ENCODE measurements at places on chromosomes 11 and 22.
A peak's percentile ranks its signal among the peaks of the same experiment; 100 is the strongest.

GRCh38 chr11:3004481-3004880, 12.4 kb upstream of the NAP1L4 start:
- no peak for DNase-seq

DNA sequence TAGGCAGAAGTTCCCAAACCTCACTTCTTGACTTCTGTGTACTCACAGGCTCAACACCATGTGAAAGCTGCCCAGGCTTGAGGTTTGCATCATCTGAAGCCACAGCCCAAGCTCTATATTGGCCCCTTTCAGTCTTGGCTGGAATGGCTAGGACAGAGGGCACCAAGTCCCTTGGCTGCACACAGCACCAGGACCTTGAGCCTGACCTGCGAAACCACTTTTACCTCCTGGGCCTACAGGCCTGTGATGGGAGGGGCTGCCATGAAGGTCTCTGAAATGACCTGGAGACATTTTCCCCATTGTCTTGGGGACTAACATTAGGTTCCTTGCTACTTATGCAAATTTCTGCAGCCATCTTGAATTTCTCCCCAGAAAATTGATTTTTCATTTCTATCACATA, 288.3 kb upstream of the ZC3H12C start:
- no peak for DNase-seq

DNA sequence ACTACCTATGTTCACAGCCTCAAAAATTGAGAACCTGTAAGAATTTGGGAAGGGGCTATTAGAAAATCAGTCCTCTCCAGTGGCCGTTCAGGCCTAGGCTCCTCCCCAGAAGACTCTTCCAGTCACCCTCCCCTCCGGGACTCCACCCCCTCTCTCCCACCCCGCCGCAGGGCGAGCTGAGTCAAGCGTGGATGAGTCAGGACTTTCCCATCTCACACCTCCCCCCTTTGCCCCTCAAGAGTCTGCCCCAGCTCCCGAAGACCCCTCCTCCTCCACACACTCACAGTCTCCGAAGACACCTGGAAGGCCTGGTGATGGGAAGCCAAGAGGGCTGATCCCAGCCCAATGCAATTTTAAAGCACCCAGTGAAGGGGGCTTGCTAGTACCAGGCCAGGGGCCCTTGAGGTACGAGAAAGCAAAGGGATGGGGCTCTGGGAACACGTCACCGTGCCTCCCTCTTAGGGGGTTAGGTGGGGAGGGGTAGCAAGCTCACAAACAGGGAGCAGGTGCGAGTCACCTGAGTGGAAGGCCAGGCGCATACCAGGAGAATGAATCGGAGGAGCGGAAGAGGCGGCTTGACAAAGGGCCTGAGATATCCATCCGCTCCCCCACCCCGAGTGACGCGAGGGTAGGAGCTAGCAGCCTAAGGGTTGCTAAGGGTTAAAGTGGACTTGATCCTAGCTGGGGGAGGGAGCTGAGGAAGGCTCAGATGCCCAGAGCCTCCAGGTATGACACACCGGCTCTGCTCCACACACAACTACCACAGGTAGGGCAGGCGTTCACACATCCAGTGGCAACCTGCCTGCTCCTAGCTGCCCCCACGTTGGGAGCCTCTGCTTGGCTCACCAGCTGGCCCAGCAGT, 13.6 kb downstream of the BCL9L start:
- peak; percentile 67 for DNase-seq

GRCh38 chr11:19874266-19874665, 161.6 kb downstream of the NAV2 start:
- no peak for DNase-seq

- DNase-seq: no peak
Measured at GRCh38 chr11:130689222-130689908, 226.9 kb downstream of the SNX19 start.

GRCh38 chr11:120931057-120931779, 92.7 kb upstream of the TBCEL start:
- no peak for DNase-seq

GRCh38 chr11:2209900-2210321, 38.3 kb upstream of the TH start:
- DNase-seq: no peak

DNA sequence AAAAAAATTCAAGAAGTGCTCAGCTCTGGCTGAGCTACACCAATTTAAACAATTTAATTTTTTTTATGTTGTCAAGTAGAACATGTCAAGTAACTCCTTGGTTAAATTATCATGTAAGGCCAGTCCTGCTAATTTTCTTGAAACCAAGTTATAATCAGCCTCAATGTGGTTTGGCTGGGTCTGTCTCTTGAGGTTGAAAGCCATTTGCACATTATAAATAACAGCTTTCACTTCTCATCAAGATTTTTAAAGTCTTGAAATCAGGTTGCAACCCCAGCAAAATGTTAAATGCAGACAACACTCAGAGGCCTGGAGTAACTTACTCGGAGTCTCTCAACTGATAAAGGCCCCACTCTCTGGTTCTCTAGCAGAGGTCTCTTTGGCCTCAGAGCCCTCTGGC, 324.4 kb downstream of the BRD1 start:
- DNase-seq: no peak

- no peak for DNase-seq
Measured at GRCh38 chr11:117468888-117469287, 141.2 kb downstream of the CEP164 start.

GRCh38 chr11:12469451-12469850, 92.1 kb downstream of the PARVA start:
- no peak for DNase-seq

DNA sequence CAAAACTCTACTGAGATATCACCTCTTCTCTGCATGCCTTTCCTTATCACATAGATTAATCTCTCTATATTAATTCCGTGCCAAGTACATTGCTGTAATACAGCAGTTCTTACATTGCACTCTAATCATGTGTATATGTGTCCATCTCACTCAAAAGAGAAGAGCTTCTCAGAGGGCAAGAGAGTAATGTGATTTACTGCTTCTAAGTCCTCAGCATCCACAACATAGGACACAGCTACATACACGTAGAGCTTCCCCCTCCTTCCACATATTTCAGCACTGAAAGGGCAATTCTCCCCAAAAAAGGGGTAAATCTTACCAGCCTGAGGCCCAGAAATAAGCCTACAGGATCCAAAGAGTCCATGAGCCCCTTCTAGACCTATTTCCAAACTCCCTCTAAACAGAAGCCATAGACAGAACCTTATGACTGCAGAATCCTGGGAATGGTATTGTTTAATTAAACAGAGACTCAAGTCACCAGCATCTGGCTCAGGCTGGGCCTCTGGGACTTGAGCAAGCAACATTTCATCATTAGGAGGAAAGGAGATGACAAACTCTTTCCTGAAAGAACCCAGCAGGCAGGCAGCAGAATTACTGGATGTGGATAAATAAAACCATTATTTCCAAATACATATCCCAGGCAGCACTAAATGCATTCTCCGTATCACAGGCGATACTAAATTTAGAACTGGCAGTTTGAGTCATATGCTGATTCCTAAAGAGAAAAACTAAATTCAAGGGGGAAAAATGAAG, 87.2 kb downstream of the KCNC1 start:
- no peak for DNase-seq

DNA sequence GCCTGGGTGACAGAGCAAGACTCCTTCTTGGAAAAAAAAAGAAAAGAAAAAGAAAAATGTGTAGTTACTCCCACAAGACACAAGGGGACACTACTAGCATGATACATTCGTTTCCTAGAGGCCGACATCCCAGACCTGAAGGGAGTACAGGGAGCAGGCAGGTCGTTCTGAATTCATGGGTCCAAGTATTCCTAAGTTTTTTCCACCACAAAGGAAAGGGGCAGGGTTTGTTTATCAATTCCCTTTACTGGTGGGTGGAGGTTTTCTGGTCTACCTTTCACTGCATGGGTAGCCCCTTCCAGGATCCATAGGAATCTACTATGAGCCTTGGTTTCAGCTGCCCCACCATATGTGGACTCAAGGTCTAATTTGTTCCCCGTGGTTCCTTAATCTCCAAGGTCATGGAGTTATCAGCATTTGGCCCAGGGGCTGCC, 11.8 kb downstream of the TIGD3 start:
- DNase-seq: peak; percentile 58

- DNase-seq: no peak
Measured at GRCh38 chr11:47149782-47150181, 26.9 kb downstream of the ARFGAP2 start.

- DNase-seq: no peak
Measured at GRCh38 chr11:73461964-73462363, 85.8 kb downstream of the RELT start.

- DNase-seq: no peak
Measured at GRCh38 chr22:29703569-29704195, 16.1 kb upstream of the CABP7 start.

DNA sequence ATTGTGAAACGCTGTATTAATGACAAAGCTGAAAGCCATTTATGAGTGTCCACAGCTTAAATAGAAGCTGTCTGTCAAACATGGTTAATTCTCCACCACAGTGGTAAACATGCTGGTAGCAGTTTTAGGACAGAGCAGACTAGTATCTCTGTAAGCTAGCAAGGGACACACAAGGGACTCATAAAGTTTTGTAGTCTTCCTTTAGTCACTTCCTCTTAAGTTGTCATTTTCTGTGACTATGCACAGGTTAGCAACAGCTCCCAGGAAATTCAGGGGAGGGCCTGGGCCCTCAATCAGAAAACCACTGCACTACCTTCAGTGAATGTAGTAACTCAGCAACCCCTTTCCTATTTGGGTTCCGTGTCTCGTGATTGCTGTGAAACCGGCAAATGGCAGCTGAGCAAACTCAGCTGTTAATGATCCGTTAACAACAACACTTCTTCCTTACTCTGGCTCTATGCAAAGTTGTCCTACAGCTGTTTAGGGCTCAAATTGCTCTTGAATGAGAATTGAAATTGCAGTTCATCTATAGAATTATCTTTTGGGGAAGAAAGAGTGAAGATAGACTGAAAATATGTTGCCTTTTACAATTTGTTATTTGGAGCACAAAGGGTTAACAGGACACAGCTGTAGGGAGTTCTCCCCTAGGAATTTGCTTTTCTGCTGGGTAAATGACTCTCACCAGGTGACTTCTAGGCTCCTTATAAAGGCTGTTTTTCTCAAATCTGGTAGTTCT, at the start of gene MMP26:
MMP26 (plus strand) TSS at position 731 of the 736 bp plus-strand sequence.
- no peak for DNase-seq
